ENCODE measurements at places on chromosomes 6 and 20.

DNA sequence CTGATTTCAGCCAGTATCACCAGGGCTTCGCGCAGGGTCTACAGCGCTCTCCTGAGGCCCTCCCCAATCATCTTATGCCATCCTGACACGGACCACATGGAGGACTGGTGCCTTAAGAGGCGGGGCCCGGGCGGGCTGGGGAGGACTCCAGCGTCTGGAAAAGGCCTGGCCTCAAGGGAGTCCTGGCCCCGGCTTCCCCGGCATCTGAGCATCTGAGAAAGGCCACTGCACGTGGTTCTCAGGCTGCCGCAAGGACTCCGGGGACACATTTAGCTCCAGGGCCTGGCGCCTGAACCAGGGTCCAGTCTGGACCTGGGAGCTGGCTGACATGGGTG, 21.4 kb downstream of the BHLHE23 start:
- no peak for DNase-seq

GRCh38 chr6:91366781-91367180, 779.9 kb upstream of the MAP3K7 start:
- no peak for DNase-seq

DNA sequence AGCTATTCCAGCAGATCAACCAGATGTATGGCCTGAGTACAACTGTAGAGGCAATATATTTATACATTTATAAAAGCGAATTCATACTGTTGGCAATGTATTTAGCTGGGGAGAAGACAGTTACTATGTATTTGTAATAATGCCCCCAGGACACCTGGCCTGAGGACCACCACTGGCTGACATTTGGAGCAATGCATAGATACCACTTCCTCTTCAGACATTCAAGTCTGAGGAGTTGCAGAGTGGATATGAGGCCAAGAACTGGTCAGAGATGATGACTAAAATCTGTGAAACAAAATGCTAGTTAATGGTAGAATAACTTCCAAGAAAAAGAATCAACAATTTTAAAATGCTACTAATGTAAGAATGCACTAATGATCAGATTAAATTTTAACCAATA, 462.3 kb downstream of the CDC5L start:
- no peak for DNase-seq

- DNase-seq, result no peak
Measured at GRCh38 chr6:15387118-15387517, 141.2 kb downstream of the JARID2 start.

DNA sequence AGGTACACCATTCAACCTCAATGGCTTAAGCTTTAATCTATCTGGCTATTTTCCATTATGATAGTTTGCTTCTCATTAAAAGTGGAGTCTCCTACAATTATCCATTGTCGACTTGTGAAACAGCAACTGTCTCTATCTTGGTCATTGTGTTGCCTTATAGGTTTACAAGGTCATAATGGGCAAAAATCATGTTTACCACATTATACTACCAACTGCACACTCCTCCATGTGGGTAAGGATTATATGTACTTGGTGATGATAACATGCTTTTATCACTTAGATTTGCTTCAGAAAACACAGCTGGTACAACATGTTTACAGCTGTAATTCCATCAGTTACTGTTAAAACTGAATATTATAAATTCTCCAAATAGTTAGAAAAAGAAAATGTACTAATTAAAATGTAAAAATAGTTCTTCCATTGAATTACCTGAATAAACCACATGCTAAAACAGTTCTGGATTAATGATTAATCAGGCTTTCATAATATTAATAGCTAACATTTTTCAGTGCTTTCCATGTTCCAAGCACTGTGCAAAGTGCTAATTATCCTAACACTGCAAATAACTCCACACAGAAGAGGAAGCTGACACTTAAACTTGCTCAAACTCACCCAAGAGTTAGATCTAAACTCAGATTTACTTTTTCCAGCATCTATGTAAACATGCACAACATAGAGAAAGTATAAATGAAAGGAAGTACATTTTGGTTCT, 96.7 kb downstream of the OGFRL1 start:
- DNase-seq, result no peak
